ENCODE measurements at places on chromosomes 6 and 20.

DNA sequence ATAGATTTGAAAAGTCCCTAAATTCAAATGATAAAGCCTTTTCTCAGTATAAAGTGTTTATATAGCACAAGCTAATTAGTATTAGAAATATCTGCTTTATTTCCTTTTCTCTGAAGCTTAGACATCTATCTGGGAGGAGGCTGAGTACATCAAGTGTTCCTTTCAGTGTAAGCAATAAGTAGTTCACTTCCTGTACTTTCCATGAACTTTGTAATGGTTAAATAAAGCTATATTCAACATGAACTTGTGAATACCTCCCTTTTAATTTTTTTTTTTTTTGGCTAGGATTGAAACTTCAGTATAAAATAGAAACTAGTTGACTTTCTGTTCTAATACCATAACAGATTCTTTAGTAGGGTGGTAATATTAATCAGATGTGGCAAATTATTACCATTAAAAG, 190.9 kb downstream of the CENPW start:
- DNase-seq = no peak

- no peak for DNase-seq
Measured at GRCh38 chr6:158545043-158545966, 14.6 kb upstream of the TMEM181 start.

DNA sequence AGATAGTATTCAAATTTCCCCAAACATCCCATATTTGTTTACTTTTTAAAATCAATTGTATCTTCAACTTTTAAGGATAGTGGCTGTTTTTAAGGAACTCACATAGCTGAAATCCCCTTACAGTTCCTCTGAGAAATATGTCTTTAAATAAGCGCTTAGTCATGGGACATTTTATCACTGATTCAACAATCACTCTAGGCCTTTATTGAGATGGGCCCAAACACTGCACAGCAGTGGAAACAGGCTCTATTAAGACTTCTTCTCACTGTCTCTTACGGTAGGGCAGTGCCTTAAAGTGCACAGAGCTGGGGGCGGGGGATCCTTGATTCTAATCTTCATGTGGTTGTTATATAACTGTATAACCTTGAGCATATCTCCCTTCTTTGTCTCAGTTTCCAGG, 59.8 kb upstream of the RREB1 start:
- DNase-seq = no peak

- DNase-seq = no peak
Measured at GRCh38 chr20:43699941-43700565, 26.7 kb downstream of the GTSF1L start.

DNA sequence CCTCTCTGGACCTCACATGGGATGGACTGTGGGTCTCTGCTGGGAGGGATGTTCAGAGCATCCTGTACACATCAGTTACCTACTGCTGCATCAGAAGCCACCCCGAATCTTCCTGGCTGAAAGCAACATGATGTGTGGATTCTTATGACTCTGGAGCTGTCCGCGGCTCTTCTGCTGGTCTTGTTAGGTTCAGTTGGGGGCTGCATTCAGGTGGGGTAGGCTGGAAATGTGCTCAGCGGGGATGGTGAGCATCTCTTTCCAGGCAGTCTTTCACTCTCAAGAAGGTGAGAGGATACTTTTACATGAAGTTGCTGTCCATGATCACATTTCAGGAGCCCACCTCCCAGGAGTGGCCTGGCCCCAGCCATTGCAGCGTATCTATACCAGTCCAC, 5.2 kb upstream of the CST5 start:
- DNase-seq = no peak

- DNase-seq = no peak
Measured at GRCh38 chr6:3345836-3346235, 87.1 kb downstream of the PSMG4 start.

DNA sequence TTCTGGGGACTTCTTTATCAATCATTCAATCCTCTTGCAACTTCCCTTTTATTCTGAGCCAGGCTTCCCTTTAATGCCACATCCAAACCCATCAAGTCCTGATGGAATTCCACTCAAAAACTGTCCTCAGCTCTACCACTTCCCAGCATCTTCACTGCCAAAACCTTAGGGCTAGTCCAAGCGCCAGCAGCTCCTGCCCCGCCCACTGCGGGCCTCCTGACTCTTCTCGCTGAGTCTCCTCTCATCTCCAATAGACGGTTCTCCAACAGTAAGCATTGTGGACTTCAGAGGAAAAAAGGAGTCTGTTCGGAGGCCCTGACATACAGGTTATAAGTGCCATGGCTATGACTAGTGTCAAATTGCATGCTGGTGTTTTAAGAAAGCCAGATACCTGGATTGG, 38.7 kb upstream of the CNKSR3 start:
- DNase-seq = no peak

DNA sequence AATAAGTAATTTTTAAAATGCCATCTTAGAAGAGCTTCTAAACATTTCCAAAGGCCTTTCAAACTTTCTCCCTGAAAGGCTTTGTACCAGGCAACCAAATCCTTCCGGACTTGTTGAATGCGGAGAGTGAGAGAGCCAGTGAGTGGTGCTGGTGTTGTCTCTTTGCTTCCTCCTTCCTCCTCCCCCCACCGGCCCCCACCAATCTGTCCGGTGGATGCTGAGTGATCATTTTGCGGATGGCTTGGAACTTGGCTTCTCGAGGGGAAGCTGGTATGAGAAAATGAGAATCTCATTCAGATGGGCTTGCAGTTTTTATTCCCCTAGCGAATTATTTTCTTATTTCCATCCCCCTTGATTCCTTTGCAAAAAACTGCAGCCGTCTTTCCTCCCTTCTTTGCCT, 97.3 kb downstream of the ANKRD60 start:
- DNase-seq = no peak

- DNase-seq = no peak
Measured at GRCh38 chr6:26243752-26244151, 121.2 kb upstream of the BTN3A2 start.

DNA sequence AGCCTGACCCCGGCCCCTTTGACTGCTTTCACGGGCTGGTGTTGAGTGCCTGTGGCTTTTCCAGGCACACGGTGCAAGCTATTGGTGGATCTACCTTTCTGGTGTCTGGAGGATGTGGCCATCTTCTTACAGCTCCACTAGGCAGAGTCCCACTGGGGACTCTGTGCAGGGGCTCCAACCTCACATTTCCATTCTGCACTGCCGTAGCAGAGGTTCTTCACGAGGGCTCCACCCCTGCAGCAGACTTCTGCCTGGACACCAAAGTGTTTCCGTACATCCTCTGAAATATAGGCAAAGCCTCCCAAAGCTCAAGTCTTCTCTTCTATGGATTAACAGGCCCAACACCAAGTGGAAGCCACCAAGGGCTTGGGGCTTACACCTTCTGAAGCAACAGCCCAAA, 691.5 kb upstream of the POU3F2 start:
- no peak for DNase-seq

GRCh38 chr6:89186762-89187161, 30.4 kb downstream of the GABRR1 start:
- no peak for DNase-seq

GRCh38 chr6:27806981-27807440, 105.2 kb downstream of the OR2B2 start:
- DNase-seq = peak; percentile 41

DNA sequence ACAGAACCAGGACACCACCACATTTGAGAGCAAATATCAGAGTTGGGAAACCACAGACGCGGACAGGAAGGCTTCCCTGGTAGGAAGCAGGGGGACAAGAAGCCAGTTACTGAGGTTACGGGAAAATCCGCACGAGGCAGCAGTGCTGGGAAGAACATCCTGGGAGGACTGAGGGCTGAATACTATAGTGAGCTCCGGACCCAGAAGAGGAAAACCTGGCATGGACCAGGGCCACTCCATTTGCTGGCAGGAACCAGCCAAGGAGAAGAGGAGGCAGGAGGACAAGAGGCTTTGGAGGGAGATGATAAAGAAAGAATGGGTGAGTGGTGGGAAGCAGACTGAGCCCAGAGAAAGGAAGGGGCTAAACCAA, 6.1 kb upstream of the DSN1 start:
- no peak for DNase-seq

- DNase-seq = no peak
Measured at GRCh38 chr6:156827382-156827781, 50.2 kb downstream of the ARID1B start.

GRCh38 chr20:43583982-43584432, 6.7 kb upstream of the IFT52 start:
- DNase-seq = no peak

DNA sequence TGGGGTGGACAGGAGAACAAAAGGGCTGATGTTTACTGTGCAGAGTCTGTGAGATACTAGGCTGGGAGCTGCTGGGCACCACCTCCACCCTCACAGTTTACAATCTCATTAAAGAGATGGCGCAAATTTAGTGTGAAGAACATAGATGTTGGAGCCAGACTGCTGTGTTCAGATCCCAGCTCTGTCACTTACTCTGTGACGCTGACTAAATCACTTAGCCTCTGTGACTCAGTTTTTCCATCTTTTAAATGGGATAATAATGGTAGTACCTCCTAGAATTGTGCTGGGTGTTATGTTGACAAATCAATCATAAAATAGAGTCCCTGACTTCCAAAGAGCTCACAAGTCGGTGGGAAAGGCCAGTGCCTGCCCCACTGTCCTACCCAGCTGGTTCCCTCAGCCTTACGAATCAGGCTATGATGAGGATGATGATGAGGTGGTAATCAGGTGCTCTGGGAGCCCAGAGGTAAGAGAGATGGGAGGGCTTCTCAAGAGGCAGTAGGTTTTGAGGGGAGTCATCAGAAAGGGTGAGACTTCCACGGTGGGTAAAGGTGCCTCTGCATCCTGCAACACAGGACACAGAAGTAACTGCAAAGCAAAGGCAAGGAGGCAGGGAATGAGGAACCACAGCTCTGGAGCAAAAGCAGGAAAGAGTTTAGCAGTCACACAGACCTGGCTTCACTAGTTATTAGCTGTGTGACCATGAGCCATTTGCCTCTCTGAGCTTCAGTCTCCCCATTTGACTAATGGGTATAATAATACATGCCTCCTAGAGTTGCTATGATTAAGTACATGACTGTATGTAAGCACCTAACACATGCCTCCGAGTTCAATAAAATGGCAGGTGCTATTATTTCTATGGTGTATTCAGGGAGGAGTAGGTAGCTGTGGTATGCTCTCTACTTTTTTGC, 8.9 kb downstream of the FYN start:
- DNase-seq = no peak

GRCh38 chr6:166630462-166630861, 3.4 kb upstream of the RPS6KA2 start:
- DNase-seq = no peak

DNA sequence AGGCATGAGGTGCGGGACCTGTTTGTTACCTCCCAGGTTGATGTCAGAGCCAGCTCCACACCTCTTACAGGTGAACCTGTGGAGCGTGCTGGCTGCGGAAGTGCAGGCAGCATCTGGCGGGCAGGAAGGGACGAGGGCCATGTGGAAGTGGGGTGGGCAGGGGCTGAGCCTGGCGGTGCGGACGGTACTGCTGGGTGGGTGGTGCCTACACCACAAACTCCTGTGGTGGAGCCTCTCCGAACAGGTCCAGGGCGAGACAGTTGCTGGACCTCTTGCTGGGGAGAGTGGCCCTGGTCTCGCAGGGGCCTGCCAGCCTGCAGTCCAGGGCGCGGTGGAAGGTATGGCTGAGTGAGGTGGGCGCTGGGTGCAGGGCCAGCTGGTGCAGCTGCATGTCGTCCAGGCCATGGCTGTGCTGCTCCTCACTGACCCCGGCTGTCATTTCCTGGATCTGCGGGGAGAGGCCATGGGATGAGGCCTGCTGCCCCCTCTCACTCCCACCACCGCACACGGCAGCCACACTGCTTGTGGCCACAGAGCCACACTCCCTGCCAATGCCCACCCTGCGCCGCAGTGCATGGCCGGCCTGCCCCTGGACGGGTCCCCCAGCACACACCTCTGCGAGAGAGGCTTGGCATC, 22.0 kb downstream of the FRMD1 start:
- DNase-seq = no peak

DNA sequence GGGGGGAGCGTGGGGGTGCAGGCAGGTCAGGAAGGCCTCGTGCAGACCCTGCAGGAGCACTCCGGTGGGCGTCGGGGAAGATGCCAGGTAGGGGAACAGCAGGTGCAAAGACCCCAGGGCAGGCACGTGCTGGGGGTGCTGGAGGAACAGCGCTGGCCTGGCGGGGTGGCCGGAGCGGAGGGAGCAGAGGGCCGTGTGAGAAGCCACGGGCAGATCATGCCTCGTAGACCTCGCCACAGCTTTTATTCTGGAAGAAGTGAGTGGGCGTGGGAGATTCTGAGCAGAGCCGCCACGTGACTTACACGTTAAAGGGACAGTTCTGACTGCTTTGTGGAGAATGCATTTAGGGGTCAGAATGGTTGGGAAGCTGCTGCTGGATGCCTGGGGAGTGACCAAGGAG, 9.3 kb downstream of the NTSR1 start:
- no peak for DNase-seq

GRCh38 chr20:62276439-62276838, 26.4 kb upstream of the ADRM1 start:
- no peak for DNase-seq

- DNase-seq = no peak
Measured at GRCh38 chr20:51579137-51579536, 36.6 kb upstream of the NFATC2 start.

GRCh38 chr20:50012282-50013263, 29.8 kb downstream of the SNAI1 start:
- no peak for DNase-seq

GRCh38 chr20:44166477-44166876, 20.5 kb downstream of the JPH2 start:
- no peak for DNase-seq

DNA sequence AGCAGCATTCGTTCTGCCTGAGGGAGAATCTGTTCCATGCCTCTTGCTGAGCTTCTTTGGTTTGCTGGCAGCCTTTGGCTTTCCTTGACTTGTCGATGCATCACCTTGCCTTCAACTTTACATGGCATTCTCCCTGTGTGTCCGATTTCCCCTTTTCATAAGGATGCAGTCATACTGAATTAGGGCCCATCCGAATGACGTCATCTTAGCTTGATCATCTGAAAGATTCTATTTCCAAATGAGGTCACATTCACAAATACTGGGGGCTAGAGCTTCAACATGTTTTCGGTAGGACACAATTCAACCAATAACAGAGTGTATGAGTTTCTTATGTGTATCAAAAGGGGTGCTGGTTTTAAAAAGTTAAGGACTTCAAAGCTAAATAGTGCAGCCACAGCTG, 27.8 kb upstream of the HECA start:
- DNase-seq = no peak

DNA sequence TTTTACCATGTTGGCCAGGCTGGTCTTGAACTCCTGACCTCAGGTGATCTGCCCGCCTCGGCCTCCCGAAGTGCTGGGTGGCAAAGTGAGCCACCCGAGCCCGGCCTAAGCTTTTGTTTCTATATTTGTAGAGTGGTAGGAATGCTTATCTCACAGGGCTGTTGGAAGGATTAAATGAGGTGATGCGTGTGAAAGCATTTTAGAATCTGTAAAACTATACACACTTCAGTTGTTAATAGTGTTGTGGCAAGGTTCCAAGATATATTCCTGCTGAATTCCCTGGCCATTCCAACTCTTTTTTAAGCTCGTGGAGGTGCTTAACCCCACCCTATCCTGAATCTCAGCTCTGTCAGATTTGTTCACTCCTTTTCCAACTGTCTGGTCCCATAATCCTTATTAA, 89.9 kb upstream of the AKIRIN2 start:
- no peak for DNase-seq

Data from activated naive CD8-positive, alpha-beta T cell treated with anti-CD3 and anti-CD28 coated beads for 36 hours (primary cell).